ENCODE measurements at places on chromosomes 5 and 9.

DNA sequence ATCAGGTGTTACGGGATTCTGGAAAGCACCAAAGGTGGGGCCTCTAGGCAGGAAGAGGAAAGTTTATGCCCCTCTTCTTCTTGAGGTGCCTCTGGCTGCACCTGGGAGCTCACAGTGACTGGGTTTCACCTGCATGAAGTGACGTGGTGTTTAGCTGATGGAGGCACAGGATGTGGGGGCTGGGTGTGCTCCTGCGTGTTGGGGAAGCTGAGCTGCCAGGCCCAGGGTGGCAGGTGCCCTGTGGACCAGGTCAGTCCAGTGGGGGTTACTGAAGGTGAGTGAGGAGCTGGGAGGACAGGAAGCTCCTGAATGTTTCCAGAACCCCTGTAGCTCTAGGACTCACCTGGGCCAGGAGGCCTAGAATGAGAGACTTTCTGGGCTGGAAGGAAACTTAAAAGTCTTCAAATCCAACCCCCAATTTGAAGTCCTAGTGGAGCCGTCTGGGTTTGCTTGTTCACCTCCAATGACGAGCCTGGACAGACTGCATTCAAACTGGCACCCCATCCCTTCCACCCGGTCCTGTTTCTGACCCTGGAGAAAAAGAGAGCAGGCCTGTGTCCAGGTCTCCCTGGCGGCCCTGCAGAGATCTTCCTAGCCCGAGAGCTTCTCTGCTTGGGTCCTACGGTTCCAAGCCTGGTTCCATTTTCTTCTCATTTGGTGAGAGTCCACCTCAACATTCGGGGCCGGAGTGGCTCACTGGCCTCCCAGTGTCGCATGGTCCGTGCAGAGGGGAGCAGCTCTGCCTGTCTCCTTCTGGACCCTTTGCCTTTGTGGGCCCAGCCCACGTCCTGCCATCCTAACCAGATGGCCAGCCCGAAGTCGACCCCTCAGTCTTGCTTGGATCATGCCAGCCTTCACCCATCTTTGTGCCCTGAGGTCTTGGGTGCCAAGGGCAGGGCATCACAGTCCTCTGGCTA lies 22.3 kb downstream of the TRAF1 start:
- no peak for DNase-seq

DNA sequence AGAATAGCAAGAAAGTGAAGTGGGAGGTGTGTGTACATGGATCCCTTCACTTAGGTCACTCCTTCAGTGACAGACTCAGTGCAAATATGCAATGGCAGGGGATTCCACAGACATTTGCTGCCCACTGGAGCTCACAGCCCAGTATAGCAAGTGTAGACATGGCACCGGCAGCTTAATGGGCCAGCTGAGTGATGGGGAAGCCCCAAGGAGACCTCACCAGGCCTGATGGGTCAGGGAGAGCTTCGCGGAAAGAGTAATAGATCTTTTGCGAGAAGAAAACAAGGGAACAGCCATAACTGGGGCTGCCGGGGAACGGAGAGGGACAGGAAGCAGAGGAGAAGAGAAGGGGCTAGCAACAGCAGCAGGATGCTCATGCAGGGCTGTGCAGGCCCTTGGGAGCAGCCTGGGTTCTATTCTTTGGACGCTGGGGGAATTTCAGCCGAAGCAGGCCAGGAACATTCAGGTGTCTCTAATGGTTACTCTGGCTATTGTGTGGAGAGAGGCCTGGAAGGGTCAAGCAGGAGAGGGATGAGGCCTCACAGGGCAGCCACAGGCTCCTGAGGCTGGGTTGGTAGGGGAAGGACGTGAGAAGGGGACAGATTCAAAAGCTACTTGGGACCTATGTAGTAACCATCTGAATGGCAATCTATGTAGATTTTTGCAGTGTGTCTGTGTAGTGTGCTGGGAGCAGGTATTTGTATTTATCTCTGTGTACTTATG lies 27.0 kb downstream of the TCF7 start:
- DNase-seq = no peak

GRCh38 chr5:50968356-50969149 lies 302.1 kb downstream of the PARP8 start:
- DNase-seq = no peak

GRCh38 chr5:107889387-107889786 lies 218.7 kb upstream of the EFNA5 start:
- DNase-seq = no peak

- no peak for DNase-seq
Measured at GRCh38 chr5:168529374-168530234, 499 bp downstream of the FBLL1 start.

DNA sequence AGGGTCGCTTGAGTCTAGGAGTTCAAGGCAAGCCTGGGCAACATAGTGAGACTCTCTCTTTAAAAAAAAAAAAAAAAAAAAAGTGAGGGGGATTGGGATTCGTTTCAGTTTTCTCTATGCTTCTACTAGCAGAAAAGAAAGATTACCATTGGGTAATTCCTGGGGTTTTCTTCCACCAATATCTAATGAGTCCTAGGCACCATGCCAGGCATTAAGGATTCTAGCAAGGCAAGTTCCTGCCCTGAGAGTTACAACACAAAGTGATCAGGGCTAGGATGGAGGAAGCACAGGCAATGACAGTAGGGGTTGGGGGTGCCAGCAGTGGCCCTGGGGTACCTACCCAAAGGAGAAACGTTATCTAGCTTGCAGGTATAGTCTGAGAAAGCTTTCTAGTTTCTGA lies 90.8 kb downstream of the PCDH1 start:
- no peak for DNase-seq

- peak; percentile 94 for DNase-seq
Measured at GRCh38 chr5:150783422-150783928, 4.9 kb downstream of the SMIM3 start.

GRCh38 chr9:125409637-125410521 lies 148.3 kb downstream of the GAPVD1 start:
- peak; percentile 38 for DNase-seq

- DNase-seq = no peak
Measured at GRCh38 chr9:589723-590122, 251.8 kb upstream of the DMRT1 start.

DNA sequence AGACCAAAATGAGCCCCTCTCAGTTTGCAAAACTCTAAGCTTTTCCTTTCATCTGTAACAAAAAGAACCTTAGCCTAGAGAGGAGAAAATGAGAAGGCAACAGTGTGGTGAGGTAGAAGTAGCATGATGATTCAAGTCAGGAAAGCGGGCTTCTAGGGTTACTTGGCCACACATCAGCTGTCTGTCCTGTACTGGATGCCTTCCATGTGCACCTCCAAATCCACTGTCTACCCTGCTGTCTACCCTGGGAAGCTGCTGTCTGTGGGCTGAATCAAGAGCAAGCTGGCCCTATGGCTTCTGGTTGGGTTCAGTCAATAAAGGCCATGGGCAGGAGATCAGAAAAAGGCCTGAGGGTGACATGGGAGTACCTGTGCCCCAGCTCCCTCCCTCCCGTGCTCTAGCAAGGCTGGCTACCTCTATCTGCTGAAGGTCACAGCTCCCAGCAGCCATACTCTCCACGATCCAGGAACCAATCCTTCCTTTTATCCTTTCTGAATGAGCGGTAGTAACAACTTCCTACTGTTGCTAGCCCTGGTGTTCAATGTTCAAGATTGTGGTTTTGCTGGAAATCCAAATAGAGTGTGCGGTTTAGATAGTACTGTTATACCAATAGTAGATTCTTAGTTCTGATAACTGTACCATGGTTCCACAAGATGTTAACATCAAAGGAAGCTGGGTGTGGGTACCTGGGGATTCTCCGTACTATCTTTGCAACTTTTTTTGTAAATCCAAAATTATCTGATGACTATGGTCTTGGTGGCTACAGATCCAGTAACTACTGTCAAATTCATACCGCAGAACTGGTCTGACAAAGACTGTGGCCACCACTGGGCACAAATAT lies 191.0 kb downstream of the ESM1 start:
- DNase-seq = no peak

DNA sequence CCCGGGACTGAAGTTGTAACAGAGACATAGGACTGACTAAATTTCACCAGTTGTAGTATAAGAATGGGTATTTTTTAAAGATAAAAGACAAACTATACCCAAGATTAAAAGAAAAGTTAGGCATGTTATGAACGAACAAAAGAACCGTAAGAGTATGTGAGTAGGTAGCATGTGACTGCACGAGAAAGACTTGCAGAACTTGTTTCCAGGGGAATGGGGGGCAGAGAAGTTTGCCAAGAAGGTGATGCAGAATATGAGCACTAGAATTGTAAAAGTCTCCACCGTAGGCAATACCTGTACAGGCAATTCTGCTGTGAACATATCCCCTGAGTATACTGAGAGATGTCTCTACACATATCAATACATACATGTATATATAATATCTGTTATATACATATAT lies 614.7 kb downstream of the PRELID2 start:
- no peak for DNase-seq

DNA sequence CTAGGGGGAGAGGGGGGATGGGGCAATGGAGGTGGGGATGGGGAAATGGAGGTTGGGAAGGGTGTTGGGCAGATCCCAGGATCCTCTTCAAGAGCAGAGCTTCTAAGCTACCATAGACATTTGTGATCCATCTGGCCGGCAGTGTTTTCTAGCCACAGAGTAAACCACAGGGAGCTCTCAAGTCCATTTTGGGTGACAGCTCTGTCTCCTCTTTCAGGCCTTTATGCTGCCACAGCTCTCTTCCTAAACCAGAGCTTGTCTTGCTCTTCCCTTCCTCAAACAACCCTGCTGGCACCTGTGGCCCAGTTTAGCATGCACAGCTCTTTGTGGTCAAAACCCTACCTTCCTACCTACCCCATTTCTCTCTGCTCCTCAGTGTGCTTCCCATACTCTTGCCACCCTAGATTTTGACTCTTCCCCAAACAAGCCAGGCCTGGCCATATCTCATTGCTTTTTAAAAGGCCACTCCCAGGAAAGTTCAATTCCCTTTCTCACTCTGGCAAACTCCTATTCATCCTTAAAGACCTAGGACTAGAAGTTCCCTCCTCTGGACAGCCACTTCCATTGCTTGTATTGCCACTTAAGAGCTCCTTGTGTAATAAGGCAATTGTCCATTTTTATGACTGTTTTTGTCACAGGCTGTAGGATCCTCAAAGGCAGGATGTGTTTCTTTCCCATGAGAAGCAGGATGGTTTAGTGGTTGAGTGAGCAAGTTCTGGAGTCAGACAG lies 84.3 kb upstream of the PANK3 start:
- no peak for DNase-seq

DNA sequence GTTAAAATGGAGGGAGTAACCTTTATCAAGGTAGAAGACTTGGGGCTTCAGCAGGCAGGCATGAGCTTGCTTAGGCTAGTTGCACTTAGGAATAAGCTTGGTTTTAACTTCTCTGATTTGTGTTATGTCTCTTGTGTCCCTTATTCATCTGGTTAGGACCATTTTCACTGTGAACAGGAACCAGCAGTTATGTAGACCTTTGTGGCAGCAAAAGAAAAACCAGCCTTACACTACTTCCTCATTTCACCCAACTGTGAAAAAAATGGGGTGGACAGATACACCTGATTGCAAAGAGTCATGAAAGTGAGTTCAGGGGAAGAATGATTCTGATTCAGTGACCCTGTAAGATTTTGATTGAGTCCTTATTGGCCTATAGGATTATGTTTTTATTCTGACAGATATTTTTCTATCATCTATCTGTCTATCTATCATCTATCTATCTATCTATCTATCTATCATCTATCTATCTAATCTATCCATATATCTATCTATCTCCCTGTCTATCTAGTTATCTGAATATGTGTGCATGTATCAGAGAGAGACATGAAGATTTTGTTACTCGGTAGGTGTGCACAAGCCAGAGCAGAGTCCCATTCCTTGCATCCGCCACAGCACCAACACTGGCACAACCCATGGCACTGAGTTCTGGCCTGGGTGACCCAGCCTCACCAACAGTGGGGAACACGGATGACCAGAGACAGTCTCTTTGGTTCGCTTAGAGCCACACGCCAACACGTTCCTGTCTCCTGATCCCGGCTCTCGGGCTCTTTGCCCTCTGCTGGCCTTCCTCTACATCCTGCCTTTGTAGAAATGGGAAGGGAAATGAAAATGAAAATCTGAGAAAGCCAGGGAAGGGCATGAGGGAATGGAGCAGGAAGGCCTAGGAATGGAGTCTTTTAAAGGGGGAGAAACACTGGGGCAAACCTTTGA lies 1.3 kb upstream of the ZNF366 start:
- no peak for DNase-seq

DNA sequence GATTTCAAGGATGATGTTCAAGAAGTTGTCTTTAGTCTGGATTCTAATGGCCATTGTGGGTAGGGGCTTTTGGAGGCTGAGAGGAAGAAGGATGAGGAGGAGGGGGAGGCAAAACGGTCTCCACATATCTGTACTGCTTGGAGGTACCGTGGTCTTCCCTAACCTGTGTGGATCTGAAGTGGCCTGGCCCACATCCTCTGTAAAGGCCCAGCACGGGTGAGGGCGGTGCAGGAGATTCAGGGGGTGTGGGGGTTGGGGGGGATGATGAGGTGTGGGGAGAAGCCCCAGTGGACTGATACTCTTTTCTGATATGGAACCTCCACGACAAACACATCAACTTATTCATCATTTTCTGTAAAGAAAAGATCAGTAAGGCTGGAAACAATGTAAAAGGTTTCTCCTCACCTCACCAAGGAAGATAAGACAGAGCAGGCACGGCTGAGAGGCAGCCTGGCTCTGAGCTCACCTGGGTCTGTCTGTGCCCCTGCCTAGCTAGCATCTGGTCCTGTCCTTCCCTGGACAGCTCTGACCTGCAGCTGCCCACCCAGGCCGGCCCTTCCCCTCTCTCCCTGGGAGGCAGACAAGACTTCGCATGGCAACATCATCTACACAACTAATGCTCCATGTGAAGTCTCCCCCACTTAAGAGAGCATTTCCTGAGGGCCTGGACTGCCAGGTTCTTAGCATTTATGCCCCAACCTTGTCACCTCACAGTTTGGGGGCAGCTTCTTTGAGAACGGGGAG lies 5.6 kb upstream of the IL3 start:
- no peak for DNase-seq

DNA sequence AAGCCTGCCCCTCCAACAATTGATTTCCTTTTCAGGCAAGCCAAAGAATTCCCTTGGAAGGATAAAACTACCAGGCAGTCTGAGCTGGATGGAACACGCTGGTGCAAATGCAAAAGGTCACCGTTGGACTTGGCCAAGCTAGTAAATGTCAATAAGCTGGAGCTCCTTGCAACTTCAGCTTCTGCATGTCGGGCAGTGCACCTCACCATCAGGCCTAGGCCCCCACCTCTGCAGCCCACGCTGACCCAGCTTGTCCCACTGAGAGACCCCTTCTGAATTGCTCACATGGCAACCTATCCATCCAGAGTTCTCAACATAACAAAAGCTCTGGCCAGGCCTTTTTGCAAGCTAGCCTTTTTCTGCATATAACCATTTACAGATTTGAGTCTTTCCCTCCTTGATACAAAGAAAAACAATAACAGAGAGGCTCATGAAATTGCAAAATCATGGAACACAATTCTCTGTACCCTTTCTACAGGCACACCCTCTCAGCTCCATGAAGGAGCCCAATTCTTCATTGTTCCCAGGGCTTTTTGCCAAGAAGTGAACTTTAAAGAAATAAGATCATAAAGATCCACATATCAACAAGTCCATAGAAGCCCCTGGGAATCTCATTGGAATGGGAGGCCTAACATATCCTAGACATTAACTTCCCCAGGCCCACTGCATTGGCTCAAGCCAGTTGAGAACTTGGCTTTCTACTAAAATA lies 123.9 kb upstream of the SLIT3 start:
- no peak for DNase-seq
